NCI-H2107 (cell line): ENCODE measurements at places on chromosomes 12 and 14.

DNA sequence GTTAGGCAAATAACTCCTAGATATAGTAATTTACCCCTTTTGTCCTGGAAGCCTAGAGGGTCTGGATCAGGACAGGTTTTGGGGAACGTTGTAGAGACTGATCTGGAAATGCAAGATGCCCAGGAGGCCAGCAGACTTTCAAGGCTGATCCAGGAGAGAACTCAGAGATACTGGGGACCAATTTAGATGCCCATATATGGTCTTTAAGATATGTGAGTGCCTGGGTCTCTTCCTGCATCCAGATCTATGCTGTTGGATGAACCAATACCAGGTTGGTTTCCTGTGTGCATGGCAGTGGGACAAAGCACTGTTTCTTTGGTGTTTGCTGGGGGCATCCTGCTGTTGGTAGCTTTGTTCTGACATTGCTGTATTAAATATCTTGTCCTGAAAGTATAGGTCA is 5.4 kb downstream of the ERG28 start:
- no peak for DNase-seq

GRCh38 chr14:77154421-77154820 is 12.8 kb upstream of the ZDHHC22 start:
- DNase-seq = no peak

GRCh38 chr14:36521598-36522345 is 1.7 kb upstream of the NKX2-1 start:
- DNase-seq = peak; percentile 51

DNA sequence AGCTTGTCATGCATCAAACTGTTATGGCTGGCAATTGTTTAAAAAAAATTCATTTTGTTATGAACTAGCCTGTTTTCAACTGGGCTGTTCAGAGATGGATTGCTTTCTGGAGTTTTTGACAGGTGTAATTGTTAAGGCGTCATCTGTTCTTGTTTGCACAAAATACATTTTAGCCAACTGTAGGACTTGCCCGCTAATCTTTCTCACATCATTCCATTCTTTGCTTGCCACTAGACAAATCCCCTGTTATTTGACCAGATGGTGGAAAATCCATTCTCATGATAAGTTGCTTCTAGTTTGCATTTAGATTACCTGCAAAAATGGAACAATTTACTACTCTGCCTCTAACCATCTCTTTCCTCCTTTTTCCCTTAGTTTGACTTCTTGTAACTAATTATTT is 114.3 kb downstream of the NPAS3 start:
- no peak for DNase-seq

- no peak for DNase-seq
Measured at GRCh38 chr14:85479771-85480170, 50.2 kb upstream of the FLRT2 start.

DNA sequence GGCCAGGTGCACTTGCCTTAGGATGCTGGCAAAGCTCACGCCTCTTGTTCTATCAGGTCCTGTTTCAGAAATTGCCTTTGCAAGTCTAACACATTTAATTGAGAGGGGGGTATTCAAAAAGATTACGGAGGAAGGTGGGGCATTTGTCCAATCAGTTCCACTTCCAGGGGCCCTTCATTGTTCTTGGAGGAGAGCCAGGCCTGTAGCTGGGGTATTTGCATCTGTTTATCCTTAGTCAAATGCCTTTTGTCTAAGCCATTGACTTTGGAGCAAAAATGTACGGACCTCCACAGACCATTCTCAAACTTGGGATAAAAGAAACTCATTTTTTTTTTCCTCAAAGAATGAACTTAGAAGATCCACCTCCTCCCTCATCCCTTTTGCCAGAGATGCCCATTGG is 582.0 kb downstream of the BCL11B start:
- no peak for DNase-seq

DNA sequence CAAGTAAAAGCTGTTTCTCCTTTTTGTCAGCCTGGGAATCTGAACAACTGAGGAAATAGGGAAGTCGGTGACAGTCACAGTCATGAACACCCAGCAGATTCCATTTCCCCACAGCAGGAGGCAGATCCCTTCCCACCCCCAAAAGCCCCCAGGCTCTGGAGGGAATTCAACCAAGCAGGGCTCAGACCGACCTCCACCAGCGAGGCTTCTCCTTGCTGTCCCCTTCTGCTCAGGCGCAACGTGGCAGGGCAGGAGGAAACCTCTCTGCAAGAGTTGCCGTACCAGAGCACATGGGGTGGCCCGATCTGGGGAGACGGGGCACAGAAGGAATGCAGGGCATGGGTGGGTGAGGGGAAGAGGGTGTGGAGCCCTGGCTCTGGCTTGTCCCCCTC is 319 bp downstream of the GALNT6 start:
- DNase-seq = no peak

- no peak for DNase-seq
Measured at GRCh38 chr14:56659378-56659777, 79.8 kb downstream of the TMEM260 start.

- DNase-seq = no peak
Measured at GRCh38 chr14:22583994-22584393, 5.0 kb downstream of the DAD1 start.

DNA sequence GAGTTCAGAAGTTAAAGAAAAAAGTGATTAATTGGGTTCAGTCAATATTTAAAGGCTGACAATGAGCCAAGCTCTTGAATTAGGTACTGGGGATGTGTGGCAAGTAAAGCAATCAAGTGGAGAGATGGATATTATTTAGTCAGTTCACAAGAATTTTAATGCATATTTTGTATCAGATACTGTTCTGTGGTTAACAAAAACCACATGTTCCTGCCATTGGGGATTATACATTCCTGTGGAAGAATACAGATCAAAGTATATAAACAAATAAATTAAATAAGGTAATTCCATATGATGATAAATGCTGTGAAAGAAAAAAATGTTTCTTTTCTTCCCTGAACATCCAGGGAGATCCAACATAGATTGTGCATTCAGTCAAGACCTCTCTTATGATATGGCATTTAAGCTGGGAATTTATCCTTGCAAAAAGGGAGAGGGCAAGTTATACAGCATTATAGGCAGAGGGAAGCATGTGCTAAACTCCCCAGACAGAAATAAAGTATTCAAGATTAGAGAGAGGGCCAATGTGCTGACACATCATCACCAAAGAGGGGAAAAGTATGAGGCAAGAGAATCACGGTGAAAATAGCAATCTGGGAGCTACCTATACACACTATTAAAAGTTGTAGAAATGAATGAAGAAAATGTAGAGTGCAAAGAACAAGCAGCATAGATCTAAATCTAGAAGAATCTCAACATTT is 17.6 kb upstream of the A2M start:
- no peak for DNase-seq

DNA sequence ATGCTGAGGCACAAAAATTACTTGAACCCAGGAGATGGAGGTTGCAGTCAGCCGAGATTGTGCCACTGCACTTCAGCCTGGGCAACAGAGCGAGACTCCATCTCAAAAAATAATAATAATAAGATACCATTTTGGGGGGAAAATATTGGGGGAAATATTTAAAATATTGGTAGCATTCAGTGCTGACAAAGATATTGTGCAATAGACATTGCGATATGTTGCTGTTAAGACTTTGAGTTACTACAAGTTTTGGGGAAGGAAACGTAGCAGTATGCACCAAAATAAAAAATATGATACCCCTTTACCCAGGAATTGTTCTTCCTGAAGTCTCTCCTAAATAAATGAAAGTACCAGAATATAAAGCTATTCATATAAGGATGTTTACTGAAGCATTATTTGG is 37.7 kb upstream of the MYBPC1 start:
- DNase-seq = no peak

- no peak for DNase-seq
Measured at GRCh38 chr12:69921831-69922230, 96.8 kb downstream of the MYRFL start.

- DNase-seq = no peak
Measured at GRCh38 chr12:49126852-49127763, 4.1 kb downstream of the TUBA1B start.

DNA sequence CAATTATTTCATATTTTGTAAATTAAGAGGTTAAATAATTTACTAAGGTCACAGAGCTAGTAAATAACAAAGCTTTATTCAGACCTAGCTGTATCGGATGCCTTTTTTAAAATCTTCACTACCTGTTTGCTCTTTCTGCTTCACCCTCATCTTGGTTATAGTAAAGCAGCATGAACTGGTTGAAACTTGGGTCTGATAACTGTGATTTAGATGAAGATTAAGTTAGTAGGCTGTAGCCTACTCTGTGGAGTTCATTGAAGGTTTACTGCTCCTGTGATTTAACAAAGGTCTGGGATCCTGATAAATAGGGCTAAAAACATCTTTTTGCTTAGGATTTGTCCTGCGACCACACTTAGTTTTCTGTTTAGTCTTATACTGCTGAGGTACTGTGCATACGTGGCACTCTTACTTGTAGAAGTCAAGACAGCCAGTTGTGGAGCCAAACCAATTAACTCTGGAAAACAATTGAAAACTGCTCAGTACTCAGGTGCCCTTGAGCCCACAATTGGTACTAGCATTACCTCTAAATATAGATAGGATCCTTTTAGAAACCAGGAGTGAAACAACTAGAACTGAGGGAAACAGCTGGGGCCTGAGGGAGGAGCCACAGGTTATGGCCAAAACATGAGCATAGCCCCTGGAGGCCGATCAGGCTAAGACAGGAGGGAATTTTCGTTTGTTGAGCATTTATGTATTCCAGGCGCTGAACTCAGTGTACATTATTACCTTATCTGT is 2.3 kb downstream of the SPATS2 start:
- no peak for DNase-seq

DNA sequence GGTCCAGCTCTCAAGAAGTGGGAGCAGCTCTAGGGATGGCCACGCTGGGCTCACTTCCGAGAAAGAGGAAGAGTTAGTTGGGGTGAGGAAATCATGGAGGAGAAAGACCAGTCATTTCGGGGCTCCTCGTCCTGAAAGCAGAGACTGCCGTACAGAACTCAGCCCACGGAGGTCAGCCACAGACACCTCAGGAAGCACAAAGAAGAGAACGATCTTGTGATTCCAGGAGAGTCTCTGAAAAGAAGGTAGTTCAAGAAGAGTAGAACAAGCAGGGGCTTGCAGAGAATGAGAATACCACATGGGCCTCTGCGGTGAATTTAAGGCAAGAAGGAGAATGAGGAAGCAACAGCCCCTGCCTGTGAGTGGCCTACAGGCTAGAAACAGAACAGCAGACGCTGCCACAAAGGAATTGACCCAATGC is 311.9 kb downstream of the CACNA1C start:
- no peak for DNase-seq

DNA sequence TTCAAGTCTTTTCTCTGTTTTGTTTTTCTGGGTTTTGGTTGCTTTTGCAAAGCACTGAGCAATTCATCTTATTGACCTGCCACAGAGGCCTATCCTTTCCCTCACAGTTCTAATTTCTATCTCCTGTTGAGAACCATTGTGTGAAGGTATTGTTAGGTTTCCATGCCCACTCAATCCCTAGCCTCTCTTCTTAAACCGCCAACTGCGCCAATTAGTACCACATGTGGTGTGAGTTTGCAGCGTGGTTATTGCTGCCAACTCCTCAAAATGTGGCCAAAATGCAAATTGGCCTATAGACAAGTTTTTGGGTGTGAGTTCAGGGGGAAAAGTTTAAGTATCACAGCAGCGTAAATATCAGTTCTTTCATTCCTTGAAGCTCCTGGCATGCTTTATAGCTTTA is 232.6 kb downstream of the FLRT2 start:
- DNase-seq = peak; percentile 44

DNA sequence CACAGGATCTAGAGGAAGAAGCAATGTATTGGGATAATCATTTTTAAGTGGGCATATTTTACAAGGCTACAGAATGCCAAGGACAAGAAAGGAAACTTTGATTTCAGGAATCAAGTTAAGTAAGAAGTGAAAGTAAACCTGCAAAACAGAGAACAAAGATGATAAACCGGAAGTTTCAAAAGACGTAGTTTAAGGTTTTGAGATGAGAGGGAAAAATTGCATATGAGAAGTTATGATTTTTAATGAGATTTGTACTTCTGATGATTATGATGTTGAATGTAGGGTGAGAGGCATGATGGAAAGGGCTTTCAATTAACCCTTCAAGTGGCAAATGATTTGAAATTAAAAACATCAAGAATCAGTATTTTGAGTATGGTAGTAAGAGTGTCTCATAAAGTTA is 134.9 kb downstream of the CAPZA3 start:
- no peak for DNase-seq

DNA sequence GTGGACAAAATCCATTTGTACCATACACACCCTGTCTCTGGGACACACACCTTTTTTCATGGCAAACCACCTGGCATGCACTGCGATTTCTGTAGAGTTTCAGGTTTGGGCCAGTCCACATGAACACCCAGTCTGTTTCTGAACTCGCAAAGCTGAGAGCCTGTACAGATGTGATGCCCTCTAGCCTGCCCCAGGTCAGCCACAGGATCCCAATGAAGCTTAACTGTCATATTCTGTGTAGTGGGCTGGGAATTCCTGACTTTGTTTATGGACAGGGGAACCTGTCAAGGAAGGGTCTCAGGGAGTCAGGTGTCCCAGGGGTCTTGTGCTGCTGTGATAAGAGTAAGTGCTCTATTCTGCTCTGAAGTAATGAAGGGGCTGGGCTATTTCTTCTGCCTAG is 39.8 kb downstream of the CPM start:
- no peak for DNase-seq

GRCh38 chr14:22668863-22669262 is 24.7 kb upstream of the OR6J1 start:
- no peak for DNase-seq

- no peak for DNase-seq
Measured at GRCh38 chr12:12992418-12993130, 7.5 kb downstream of the HEBP1 start.

- no peak for DNase-seq
Measured at GRCh38 chr14:74019408-74020137, 424 bp downstream of the BBOF1 start.

DNA sequence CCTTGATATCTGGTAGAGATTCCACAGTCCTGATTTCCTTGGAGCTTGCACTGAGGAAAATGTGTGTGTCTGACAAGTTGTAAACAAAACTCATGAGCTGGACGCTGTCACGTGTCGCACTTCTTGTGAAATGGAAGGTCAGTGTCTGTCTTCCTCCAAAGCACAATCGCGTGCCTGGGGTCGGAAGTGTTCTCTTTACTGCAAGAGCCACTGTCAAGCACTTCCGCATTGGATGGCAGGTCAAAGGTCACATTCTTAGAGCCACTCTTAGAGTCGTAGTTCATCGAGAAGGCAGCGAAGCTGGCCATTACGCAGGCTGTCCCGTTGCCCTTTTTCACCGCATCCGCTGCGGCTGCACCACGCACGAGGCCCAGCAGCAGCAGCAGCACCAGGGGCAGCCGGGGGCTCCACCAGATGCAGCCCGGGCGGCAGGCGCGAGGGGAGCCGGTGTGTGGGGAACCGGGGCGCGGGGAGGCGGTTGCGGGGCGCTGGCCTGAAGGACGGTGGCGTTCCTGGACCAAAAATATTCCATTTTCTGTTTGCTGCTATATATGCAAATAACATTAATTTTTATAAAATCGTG is 45.0 kb downstream of the LRTM2 start:
- no peak for DNase-seq

- DNase-seq = no peak
Measured at GRCh38 chr14:66101662-66102061, 384.5 kb upstream of the CCDC196 start.
